ENCODE measurements at places on chromosomes 4 and X.

- DNase-seq, result no peak
These were observed 122.9 kb upstream of the GPC4 start for GRCh38 chrX:133538148-133538547.

- no peak for DNase-seq
These were observed 6.7 kb upstream of the PLAC8 start for GRCh38 chr4:83121246-83121645.

- no peak for DNase-seq
These were observed 61.3 kb upstream of the UNC5C start for GRCh38 chr4:95610061-95610569.

DNA sequence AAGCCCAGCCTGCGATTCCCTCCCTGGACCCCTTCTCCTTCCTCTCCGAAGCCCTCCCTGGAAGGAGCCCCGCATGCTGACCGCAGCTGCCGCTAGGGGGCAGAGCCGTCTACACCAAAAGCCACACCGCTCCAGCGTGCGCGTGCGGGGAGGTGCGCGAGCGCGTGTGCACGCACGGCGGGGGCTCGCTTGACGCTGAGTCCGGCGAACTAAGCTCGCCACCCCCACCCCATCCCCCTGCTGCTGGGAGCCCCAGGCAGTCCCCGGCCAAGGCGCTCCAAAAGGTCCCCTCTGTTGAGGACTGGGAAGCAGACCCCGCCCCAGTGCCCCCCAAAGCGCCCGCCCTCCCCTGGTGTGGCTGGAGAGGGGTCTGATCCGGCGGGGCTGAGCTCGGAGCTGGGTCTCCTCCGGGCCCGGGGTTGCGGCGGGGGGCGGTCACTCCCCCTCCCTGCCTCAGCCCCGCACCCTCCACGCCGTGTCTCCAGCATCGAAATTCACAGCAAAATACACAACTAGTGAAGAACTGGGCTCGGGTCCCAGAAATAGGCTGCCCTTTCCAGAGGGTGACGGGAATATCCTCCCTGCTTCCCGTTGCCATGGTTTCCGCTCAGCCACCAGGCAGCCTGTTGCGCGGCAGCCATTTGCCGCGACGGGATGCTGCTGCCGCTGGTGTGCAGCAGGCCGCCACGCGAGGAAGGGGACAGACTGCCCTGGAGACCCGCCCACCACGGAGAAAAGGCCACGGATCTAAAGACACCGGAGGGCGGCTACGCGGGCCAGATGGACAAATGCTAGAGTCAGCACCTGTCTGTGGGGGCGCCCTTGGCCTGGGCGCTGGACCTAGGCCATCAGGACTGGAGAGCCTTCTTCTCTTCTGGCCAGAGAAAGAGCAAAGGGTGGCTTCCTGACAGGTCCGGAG is 11.2 kb upstream of the CCNQ start:
- peak; percentile 56 for DNase-seq

- no peak for DNase-seq
These were observed 932.1 kb upstream of the SLIT2 start for GRCh38 chr4:19319607-19320006.

All from muscle of back (tissue), 13 donors.